Ecto neural progenitor cell (in vitro differentiated cells): ENCODE measurements at places on chromosomes 7 and 10.

- no peak for DNase-seq
Observed at GRCh38 chr7:47702080-47702479, 120.2 kb upstream of the TNS3 start.

DNA sequence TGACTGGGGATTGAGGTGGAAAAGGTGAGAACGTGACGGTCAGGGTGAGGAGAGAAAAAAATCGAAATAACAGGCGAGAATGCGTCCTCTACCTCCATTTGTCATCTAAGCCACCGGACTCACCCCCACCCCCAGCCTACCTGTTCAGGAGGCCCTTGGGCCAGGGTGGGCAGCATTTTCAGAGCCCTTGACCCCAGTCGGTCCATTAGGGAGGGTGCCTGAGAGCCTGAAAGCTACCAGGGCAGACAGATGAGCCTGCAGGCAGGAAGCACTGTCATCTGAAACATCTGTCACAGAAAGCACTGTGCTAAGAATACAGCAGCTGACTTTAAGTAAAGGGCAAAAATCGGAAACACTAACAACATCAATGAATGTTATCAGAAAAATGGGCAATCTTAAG lies 47.0 kb downstream of the MAD1L1 start:
- DNase-seq: no peak

DNA sequence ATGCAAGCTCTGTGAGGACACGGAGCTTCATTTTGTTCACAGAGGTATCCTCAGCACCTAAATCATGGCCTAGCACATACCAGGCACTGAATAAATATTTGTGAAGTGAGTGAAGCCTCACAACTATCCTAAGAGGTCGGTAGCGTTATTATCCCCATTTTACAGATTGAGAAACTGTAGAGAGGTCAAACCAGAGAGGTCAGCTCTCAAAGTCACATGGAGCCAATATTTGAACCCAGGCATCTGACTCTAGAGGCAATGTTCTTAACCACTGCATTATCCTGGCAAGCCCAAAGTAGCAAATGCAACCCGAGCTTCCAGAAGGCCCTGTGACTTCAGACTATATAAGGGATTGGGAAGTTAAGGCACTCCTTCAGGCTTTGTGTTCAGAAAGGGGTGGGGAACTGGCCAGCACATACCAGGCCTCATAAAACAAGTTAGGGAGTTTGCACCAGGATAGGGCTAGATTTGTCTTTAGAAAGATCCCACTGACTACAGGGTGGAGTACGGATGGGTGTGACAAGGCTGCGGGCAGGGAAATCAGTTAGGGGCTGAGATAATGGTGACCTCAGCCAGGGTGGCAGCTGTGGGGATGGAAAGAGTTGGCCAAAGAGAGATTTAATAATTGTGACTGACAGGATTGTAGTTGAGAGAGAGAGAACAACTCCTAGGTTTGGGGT lies 101.4 kb downstream of the TBXAS1 start:
- no peak for DNase-seq

DNA sequence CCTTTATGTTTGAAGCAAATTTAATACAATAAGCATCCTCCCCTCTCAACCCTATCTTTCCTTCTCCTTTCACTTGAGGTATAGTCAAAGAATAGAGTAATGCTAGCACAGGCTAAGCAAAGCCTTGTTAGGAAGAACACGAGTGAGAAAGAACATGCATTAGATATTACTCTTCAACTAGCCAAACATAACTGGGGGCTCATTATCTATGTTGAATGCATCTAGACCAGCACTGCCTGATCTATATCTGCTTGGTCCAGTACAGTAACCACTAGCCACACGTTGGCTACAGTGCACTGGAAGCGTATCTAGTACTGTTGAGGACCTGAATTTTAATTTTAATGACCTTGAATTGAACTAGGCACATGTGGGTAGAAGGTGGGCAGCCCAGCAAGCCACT lies 21.0 kb downstream of the SFMBT2 start:
- no peak for DNase-seq

- no peak for DNase-seq
Observed at GRCh38 chr7:81590131-81590530, 179.7 kb downstream of the HGF start.
